ENCODE measurements at places on chromosomes 3 and 15.

DNA sequence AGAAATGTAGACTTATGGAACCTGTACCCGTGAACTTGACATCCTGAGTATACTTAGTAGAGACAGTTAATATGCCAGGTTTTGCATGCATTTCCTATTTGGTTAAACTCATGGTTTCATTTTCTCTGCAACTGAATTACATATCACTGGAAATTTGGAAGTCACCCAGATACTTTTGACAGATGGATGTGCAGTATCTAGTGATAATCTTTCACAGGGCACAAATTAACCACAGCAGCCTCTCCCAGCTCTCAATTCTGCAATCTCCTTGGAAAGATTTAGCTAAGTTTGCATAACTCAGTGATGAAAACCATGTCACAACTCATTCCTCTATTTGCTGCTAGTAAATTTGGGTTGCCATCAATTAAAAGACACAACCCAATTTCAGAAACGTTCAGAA lies 162.3 kb upstream of the TPM1 start:
- no peak for DNase-seq

- DNase-seq: no peak
Measured at GRCh38 chr15:87689716-87690115, 566.8 kb downstream of the NTRK3 start.

- no peak for DNase-seq
Measured at GRCh38 chr15:51184627-51185026, 89.9 kb upstream of the TNFAIP8L3 start.

- no peak for DNase-seq
Measured at GRCh38 chr15:33374226-33374914, 63.6 kb downstream of the RYR3 start.

DNA sequence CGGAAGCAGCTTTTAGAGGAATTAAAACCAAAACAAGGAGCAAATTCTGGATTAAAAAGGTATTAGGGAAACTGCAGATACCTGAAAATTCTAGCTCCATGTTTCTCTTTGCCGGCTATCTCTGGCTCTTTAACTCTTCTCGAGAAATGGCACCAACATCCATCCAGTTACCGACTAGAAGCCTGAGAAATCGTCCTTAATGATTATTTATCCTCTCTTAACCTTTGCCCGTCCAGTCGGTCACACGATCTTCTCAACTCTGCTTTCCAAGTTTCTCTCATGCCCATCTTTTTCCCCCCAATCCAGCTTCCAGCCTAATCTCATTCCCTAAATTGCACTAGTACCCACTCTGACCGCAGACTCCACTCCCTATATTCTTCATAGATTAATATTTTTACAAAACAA lies 596 bp upstream of the SGO1 start:
- no peak for DNase-seq

GRCh38 chr3:12868039-12869034 lies 27.0 kb upstream of the RPL32 start:
- peak; percentile 52 for DNase-seq

GRCh38 chr3:65334045-65334665 lies 646.4 kb upstream of the ADAMTS9 start:
- no peak for DNase-seq

GRCh38 chr3:156535162-156535627 lies 19.7 kb downstream of the SSR3 start:
- no peak for DNase-seq

All from activated CD4-positive, alpha-beta T cell treated with anti-CD3 and anti-CD28 coated beads for 24 hours (primary cell).